ENCODE measurements at places on chromosomes 3 and 15. TPM values are rescaled to one million over a fixed set of nuclear protein-coding genes. Genes with fewer than 3 reads are reported as not detected.

The THAP10 gene
- 2.1 TPM for total RNA-seq

The TRIM42 gene
- total RNA-seq: not detected

The SEC11A gene
- total RNA-seq: 257 TPM

The FBXW12 gene
- total RNA-seq: not detected

The UNC13C gene
- total RNA-seq: not detected

The TUBGCP5 gene
- total RNA-seq: 34.7 TPM

The LYZL4 gene
- total RNA-seq: not detected

The CADPS gene
- total RNA-seq: 0.40 TPM

The TMEM212 gene
- total RNA-seq: not detected

The SOX2 gene
- total RNA-seq: not detected

The FBN1 gene
- total RNA-seq: 1,495 TPM

The RARB gene
- 6.9 TPM for total RNA-seq

The HRH1 gene
- total RNA-seq: 13.9 TPM

The LSG1 gene
- total RNA-seq: 34.1 TPM

The CMTM6 gene
- 106 TPM for total RNA-seq

The MYL3 gene
- total RNA-seq: not detected

The APOD gene
- 0.13 TPM for total RNA-seq

The SPG21 gene
- 53.9 TPM for total RNA-seq

The PSMA4 gene
- total RNA-seq: 136 TPM

The KIF7 gene
- total RNA-seq: 16.4 TPM

The ZNF80 gene
- not detected for total RNA-seq

The FMN1 gene
- 0.13 TPM for total RNA-seq

The SATB1 gene
- 32.6 TPM for total RNA-seq

The TM4SF18 gene
- 2.7 TPM for total RNA-seq

The GOLGA8S gene
- 0.06 TPM for total RNA-seq

The TNFAIP8L3 gene
- 7.5 TPM for total RNA-seq

The OR5AC2 gene
- not detected for total RNA-seq

The CFAP100 gene
- not detected for total RNA-seq

The IMPG2 gene
- 0.44 TPM for total RNA-seq

The LRRIQ4 gene
- total RNA-seq: 0.06 TPM

The LMAN1L gene
- total RNA-seq: 0.25 TPM

The GRM2 gene
- total RNA-seq: 0.12 TPM

The NOX5 gene
- total RNA-seq: 0.13 TPM

The C2CD4A gene
- total RNA-seq: 0.06 TPM

The DUOXA2 gene
- total RNA-seq: not detected

The SLC24A5 gene
- total RNA-seq: not detected

The SLC35A5 gene
- total RNA-seq: 43.0 TPM

The ACAP2 gene
- 71.6 TPM for total RNA-seq

The C3orf85 gene
- not detected for total RNA-seq

The BOC gene
- total RNA-seq: 5.0 TPM

The GOLGA6L7 gene
- total RNA-seq: not detected

The CLRN1 gene
- not detected for total RNA-seq

The PRKAR2A gene
- 30.6 TPM for total RNA-seq

The PEX11A gene
- 5.9 TPM for total RNA-seq

The NANOGP8 gene
- not detected for total RNA-seq

The TPRG1 gene
- total RNA-seq: 0.40 TPM

The TEX55 gene
- total RNA-seq: not detected

Measured in aortic smooth muscle cell (primary cell).